ENCODE measurements at places on chromosomes 1 and 21. TPM values are rescaled to one million over a fixed set of nuclear protein-coding genes. Genes with fewer than 3 reads are reported as not detected.

OVAAL gene
- not detected for total RNA-seq

CLSTN1 gene
- total RNA-seq = 96.0 TPM

NID1 gene
- not detected for total RNA-seq

PKLR gene
- total RNA-seq = not detected

RHD gene
- total RNA-seq = not detected

SELP gene
- total RNA-seq = 0.66 TPM

SSU72 gene
- 106 TPM for total RNA-seq

CD1E gene
- not detected for total RNA-seq

TCHHL1 gene
- total RNA-seq = not detected

CTXND2 gene
- not detected for total RNA-seq

COL6A1 gene
- 0.43 TPM for total RNA-seq

ZFP69B gene
- total RNA-seq = 4.6 TPM

SFN gene
- 5.6 TPM for total RNA-seq

CACNA1S gene
- not detected for total RNA-seq

APOBEC4 gene
- total RNA-seq = not detected
